ENCODE measurements at places on chromosomes 2 and 18.

- DNase-seq: no peak
Measured at GRCh38 chr2:17519486-17519885, 1.2 kb upstream of the RAD51AP2 start.

DNA sequence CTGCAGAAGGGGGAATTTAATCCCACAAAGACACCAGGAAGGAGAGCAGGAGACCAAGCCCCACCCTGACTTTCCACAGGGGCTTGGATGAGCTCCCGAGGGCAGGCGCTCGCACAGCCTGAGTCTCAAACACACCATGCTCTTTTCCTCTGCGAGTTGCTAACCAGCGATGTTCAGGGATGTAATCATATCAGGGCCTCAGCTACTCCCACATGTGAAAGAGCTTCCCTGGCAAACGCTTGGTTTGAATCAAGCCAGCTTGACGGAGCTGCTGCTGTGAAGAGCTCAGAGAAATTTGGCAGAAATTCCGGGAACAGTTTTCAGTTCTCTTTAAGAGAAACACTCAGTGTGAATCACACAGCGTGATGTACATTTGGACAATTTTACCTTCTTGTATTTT is 385.8 kb downstream of the GALR1 start:
- DNase-seq: no peak

DNA sequence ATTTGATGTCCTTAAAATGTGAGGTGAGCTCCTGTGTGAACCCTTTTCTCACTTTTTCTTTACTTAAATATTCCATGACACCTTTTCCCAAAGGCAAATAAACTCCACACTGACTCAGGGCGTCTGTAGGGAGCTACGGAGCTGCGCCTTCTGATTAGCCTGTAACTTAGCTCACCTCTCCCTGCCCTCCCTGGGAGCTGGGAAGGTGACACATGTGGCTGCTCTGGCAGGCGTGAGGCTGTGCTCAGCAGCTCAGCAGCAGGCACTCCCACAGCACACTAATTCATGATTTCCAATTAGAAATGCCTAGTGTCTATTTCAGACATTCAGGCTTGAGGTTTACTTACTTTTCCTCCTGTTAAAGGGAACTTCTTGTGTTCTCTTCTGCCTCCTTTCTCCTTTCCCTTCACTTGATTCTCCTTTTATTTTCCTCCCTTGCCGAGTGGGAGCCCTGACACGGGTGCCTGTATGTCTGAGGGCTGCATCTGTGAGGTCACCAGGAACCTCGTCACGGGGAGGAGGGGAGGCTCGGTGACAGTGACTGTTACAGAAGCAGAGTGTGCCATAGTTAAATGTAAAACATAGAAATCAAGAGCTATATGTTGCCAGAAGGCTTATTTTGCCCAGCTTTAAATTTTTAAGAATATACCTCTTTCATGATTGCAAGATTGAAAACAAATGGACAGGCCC is 437.1 kb downstream of the DCDC2C start:
- DNase-seq: no peak

- DNase-seq: no peak
Measured at GRCh38 chr2:101012706-101013181, 10.7 kb downstream of the RPL31 start.

DNA sequence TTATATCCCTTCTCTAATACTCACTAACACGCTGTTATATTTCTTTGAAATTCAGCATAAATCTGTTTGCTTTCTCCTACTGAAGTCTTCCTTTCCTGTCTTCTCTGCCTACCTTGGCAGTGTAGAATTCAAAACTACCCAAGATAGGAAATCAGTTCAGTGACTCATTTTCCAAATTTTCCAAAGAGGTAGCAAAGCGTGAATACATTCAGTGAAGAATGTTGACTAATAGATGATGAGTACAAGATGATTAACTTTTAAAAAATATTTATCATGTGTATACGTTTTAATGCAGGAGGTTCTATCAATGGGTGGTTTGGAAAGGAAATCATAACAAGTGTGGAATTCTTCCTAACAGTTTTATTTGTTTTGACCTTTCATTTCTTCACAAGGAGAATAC is 201.9 kb upstream of the SLC8A1 start:
- peak; percentile 4 for DNase-seq

- no peak for DNase-seq
Measured at GRCh38 chr2:385785-386184, 97.9 kb upstream of the ALKAL2 start.

- DNase-seq: no peak
Measured at GRCh38 chr2:175872721-175873120, 129.3 kb downstream of the LNPK start.

- no peak for DNase-seq
Measured at GRCh38 chr18:3126457-3127097, 93.2 kb downstream of the MYOM1 start.

- no peak for DNase-seq
Measured at GRCh38 chr18:31211047-31211446, 48.4 kb upstream of the DSC1 start.

- no peak for DNase-seq
Measured at GRCh38 chr2:151465771-151466170, 56.1 kb downstream of the RIF1 start.

DNA sequence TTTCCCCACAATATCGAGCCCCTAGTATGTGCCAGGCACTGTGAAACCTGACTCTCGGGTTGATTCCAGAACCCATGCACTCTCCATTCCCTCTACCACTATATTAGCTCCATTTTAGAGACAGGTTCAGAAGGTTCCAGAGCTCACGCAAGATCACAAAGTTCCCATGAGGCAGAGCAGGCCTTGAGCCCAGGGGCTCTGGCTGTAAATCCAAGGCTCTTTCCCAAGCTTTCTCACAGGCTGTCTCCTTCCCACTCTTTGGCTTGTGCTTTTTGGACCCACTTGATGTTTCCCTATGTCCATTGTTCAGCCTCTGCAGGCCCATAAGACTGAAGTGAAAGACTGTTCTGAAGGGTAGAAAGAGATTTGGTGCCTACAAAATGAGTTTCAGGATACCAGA is 15.7 kb downstream of the KIAA2012 start:
- no peak for DNase-seq

DNA sequence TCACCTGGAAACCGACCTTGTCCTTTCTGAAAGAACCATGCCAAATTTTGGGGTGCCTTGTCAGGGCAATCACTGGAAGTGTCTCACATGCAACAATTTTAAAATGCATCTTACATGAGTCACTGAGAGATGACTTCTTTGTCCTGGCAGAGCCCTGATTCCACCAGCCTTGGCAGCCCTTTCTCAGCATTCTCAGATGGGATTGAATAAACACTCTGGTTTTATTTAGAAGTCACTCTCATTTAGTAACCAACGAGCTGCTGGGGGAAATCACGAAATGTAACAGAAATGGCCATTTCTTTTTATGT is 3.8 kb upstream of the ATP8B1 start:
- DNase-seq: no peak

- DNase-seq: no peak
Measured at GRCh38 chr18:53749766-53750165, 474.7 kb downstream of the MBD2 start.

GRCh38 chr2:238883421-238883901 is 35.6 kb downstream of the TWIST2 start:
- no peak for DNase-seq

Measured in H54 (cell line).